ENCODE measurements at places on chromosomes 11 and 22.

DNA sequence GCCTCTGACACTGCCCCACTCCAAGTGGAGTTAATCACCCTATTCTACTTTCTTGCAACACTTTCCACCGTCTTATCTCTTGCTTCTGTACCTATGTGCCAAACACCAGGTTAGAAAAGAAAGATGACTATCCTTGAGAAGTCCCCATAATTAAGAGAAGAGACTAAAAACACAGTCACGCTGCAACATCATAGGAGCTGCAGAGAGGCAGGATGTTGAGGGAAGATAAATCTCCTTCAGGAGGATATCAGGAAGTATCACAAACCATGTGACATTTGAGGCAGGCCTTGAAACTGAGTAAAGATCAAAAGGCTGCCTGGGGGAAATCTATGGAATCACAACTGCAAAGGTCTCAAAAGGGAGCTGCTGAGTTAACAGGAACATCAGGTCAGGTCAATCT lies 24.8 kb downstream of the GAB2 start:
- DNase-seq = no peak

- DNase-seq = no peak
Measured at GRCh38 chr11:46675288-46675851, 25.0 kb downstream of the ARHGAP1 start.

GRCh38 chr11:43732225-43732624 lies 51.7 kb downstream of the HSD17B12 start:
- no peak for DNase-seq

GRCh38 chr11:14380947-14381561 lies 22.1 kb upstream of the RRAS2 start:
- DNase-seq = peak; percentile 21

GRCh38 chr11:105399511-105399910 lies 210.4 kb upstream of the GRIA4 start:
- DNase-seq = no peak

DNA sequence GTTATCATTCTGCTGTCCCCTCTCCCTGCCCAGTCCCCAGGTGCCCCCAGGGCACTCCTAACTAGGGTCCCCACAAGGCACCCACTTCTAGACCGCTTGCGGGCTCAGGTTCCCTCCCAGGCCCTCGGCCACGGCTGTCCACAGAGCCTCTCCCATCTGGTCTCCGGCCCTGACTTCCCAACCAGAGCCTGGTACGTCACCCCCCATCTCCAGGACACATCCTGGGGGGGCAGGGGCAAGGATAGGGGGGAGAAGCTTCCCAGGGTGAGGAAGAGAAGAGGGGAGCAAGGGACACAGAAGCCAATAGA lies 457 bp downstream of the SSTR3 start:
- DNase-seq = no peak

DNA sequence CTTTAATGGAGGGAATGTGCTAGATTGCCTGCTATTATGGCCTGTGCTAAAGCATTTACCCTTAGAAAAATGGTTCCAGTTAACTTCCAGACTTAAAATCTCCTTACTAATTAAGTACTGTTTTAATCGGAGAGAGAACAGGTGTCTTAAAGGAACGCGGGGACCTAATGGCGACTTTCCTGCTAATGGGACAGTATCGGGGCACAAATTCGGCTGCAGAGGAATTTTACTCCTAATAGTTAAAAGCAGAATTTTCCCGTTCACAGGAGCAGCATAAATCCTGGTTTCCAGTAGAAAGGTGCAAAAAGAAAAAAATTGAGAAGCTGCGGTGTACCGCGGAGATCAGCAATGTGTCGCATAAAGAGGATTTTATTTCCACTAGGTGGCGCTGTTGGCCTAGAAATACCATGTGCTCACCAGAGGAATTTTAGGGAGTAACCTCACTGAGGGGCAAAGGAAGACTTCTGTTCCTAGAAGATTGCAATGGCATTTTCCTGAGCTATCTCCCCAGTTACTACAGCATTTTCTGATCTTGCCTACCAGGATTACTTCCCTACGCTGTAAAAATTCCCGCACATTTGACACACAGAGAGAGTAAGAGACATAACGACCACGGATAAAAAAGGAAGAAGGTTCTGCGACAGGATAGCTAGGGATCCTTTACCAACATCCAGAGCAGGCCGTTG lies 44.5 kb downstream of the ZNF280B start:
- DNase-seq = peak; percentile 29
